ENCODE measurements at places on chromosomes 7 and 10.

- DNase-seq = no peak
These were observed 43.6 kb upstream of the IL6 start for GRCh38 chr7:22683379-22683778.

DNA sequence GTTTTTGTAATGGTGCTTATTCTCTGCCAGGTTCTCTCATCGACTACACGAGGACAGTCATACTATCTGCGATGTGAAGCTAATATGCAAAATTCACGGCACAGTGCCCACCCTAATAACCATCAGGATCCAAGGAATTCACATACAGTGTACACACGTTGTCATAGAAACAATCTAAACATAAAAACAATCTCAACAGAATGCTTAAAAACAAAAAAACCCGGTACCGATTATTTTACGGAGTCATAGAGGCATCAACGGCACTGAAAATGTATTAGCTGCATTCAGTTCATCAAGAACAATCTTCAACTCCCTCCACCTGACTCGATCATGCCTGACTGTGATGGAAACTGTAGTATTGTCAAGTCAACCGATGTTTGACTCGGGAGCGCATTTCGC is 628 bp downstream of the MRPS33 start:
- no peak for DNase-seq

- no peak for DNase-seq
These were observed 61.2 kb downstream of the NEURL1 start for GRCh38 chr10:103554488-103555324.

DNA sequence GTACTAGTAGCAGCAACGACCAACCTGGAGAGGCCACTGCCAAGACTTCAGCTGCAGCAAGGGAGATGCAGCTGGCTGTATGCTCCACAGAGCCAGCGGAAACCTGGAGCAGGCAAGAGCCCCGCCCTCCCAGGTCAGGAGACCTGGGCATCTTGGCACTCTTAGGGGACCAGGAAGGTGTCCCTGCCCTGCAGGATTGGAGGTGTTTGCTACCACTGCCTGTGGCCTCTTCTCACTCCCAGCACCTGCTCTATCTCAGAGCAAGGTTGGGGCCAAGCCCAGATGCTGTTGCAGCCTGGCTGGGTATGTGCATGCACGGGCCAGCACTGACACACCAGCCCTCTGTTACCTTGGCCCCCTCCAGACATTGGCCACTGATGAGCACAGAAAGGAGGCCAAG is 1512.8 kb downstream of the REEP3 start:
- DNase-seq = no peak

DNA sequence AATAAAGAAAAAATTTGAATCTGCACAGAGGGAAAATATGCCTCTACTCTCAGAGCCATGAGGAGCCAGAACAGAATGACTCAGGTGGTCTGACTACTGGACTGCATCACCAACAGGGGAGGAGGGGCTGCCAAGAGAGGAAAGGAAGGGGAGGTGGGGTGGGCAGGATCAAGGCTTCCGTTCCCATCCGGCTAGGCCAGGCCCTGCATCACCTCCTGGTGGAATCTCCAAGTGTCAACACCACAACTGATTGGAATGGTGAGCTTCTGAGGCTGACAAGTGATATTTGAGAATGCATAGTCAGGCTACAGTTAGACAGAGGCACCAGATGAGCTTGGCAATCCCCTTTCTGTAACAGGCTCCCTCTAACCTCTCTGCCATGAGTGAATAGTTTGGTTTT is 10.4 kb upstream of the GPR26 start:
- DNase-seq = no peak

DNA sequence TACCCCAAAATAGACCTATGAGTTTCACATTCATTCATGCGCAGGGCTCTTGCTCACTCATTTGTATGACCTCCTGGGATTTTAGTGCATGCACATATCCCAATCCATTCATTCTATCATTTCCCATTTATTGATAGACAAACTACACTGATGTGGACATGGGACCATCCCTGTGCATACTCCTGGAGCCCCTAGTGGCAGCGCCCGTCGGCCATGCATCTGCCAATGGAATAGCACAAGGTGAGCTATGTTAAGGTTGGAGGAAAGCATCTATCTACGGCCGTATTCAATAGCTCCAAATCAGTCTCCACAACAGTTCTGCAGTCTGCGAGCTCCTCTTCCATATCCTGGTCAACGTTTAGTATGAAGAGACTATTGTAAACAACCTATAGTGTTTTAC is 31.7 kb upstream of the FIGNL1 start:
- no peak for DNase-seq

DNA sequence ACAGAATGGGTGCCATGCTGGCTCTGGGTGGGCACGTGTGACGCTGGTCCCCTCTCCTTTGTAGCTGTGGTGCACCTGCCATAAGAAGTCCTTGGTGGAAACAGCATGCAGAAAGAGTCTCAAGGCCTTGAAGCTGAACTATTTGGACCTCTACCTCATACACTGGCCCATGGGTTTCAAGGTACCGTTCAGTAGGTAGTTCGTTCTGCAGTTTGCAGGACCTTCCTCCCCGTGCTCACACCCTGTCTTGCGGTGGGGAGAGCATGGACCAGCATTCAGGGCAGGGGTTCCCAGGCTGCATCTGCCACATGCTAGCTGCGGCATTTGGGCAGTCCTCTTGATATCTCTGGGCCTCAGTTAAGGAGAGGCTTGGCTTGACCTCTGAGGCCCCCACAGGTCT is 7.3 kb downstream of the AKR1E2 start:
- DNase-seq = no peak

DNA sequence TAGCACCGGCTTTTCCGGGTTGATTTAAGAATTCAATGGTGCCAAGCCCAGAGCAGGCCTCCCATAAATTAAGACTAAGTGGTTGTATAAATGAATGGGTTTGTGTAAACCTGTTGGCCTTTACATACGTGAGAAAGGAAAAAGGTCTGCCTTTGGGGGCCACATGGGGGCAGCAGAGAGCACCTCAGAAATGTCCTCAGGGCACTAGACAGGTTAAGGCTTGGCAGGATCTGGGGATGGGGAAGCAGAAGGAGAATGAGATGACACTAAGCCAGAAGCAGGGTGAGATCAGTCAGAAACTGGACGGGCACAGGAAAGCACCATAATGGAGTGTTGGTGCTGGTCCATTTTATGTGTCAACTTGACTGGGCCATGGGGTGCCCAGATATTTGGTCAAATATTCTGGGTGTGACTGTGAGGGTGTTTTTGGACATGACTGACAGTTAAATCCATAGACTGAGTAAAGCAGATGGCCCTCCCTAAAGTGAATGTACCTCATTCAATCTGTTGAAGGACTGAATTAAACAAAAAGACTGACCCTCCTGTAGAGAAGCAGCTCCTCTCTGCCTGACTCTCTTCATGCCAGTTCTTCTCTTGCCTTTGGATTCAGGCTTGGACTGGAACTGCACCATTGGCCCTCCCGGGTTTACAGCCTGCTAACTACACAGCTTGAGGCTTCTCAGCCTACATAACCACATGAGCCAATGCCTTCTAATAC is 58.9 kb downstream of the FRMPD2 start:
- DNase-seq = no peak

- DNase-seq = no peak
These were observed 63.3 kb downstream of the ZMIZ1 start for GRCh38 chr10:79131836-79132631.

DNA sequence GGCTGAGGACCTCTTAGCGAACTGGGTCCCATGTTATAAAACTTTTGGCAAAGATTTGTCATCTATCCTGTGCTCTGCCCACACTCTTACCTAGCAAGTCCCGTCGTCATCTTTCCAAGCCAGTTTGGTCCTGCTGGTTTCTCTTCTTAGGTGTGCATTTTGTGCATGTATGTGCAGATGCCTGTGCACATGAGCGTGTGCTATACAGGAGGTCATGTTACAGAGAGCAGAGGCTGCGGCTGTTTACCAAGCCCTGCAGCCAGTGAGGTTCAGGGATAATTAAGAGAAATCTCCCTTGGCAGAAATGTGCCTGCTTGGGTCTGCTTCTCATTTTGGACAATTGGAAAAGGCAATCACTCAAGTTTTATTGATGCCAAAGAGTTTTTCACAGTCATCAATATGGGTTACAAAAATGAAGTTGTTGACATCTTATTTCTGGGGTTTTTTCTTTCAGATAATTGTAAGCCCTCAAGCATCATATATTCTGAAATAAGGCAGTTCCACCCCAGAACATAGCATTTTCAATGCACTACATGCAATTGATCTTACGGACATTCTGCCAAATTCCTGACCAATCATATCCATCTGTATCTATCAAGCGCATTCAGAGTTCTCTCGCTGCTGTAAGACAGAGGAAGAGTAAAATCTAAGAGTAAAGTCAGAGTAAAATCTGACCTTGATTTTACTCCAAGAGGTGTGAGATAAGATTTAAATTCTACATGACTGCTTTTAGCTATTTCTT is 361.4 kb upstream of the ZNF32 start:
- no peak for DNase-seq

DNA sequence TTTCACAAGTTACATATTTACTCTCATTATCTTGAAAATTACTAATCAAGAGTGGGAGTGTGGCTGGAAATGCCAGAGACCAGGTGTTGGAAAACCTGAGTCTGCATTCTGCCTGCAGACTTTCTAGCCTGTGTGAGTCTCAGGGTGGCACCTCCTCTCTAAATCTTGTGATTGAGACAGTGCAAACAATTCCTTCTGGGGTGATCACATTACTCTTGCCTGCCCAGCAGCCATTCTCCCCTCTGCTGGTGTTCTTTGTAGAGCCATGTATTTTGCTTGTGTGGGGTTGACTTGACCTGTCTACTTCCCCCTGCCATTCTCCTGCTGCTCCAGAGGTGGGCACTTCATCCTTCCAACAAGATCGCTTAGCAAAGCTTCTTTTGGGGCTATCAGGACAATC is 101.1 kb downstream of the RAPGEF5 start:
- DNase-seq = no peak

DNA sequence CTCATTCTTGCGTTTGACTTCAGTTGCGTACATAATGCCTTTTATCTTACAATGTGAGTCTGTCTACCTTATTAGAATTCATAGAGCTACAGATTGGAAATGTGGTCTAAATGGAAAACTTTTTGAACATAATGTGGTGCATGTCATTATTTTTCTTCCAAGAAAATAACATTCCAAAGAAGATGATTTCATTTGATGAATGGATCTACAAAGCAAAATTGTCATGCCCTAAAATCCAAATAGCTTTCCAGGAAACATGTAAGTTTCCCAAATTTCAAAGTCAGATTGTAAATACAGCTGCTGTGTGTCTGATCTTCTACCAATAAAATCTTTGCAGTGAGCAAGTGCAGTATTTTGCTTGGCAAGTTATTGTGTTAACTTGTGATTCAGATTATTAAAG is 101.8 kb upstream of the FZD8 start:
- no peak for DNase-seq

- no peak for DNase-seq
These were observed 58.3 kb downstream of the MICALL2 start for GRCh38 chr7:1401011-1401410.

DNA sequence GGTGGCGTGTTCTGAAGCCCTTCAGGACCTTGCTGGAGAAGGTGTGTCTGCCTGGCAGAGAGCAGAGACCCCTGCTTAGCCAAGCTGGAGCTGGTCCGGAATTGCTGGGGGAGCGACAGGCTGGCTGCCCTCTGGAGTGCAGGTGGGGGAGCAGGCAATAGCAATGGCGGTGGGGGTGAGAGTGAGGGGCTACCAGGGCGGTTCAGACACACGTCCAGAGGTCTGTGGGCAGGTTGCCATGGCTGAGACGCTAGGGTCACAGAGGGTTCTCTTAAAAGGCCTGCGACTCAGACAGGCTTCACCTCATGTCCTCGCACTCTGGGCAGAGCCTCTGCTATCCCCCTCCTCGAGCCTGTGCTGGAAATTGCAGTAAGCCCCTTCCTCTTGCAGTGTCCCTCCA is 329.0 kb upstream of the C7orf33 start:
- DNase-seq = no peak

DNA sequence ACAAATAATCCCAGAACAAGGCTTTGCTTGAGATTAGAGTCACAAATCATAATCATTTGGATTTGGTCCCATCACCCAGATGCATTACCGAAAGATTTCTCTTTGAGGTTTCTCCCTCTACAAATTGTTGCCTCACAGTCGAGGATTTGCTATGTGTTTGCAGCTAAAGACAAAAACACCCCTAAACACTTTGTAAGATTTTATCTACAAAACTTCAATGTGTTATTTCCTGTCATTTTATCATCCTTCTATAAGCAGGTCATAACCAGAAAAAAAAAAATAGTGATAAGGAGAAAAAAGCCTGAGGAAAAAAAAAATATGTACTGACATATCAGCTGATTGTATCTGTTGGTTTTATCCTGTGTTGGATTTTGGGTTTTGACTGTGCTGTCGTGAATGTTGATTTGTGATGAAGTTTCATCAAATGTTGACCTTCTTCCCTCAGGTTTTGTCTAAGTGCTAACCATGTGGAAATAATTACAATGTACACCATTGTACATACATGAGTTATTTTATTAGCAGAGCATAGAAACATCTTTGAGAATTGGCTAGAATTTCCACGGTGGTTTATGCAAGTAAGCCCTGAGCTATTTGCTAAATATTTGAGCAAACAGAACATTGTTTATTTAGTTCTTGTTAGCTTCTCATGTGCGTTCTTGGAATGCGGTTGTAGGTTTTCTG is 274.4 kb downstream of the NEBL start:
- DNase-seq = no peak

Measured in T-helper 17 cell (primary cell).